ENCODE measurements at places on chromosomes 4 and X.

DNA sequence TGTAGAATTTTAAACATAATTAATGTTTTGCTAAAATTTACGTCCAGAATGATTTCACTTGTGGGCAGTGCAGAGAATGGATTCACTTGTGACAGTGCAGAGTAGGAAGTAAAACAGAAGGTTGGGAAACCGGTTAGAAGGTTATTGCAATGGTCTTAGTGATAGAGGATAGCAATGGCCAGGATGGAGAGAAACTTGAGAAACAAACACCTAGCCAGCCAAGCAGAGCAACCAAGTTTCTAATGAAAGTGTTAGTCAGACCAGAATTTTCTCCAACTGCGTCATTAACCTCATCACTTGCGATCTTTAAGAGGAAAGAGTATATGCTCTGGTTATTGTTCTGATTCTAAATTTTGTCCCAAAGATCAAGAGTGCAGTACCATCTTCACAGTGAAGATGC is 50.0 kb upstream of the TBC1D9 start:
- no peak for DNase-seq

- no peak for DNase-seq
Measured at GRCh38 chr4:137967480-137968190, 274.5 kb downstream of the SLC7A11 start.

- peak; percentile 80 for DNase-seq
Measured at GRCh38 chrX:133175605-133176004, 42.5 kb downstream of the TFDP3 start.

DNA sequence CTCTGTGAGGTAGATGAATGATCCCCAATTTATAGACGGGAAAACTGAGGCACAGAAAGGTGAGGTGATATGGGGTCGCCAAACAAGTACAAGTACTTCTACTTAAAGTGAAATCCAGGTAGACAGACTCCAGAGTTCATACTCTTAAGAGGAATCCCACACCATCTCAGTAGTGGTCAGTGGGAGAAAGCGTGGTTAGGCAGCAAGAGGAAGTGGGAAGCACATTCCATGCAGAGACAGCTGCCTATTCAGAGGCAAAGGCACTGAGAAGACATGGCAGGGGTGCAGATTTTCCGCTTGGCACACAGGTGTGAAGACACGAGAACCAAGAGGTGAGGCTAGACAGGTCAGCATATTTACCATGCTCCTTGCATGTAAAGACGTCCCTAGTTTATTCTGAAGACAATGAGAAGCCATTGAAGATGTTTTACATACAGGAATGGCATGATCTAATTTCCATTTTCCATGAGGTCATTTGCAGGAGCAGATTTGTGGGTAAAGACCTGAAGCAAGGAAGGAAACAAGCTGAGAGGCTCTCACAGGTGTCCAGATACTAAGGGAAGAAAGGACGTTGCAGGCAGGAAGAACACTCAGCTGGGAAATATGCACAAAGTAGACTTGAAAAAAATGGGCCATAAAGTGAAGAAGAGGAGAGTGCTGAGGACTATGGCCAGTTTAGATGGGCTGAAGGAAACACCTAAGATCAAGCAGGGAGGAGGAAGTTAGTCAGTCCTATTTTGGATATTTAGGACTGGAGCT is 17.3 kb upstream of the CLNK start:
- DNase-seq, result no peak

- no peak for DNase-seq
Measured at GRCh38 chr4:92303621-92304027, at the start of gene GRID2. TSS of gene GRID2 (plus strand) at chr4:92303966.

GRCh38 chr4:142408003-142408441 is 438.1 kb downstream of the INPP4B start:
- no peak for DNase-seq
